ENCODE measurements at places on chromosomes 4 and X.
A peak's percentile ranks its signal among the peaks of the same experiment; 100 is the strongest.

- DNase-seq, result no peak
Measured at GRCh38 chr4:134754301-134755019, 552.9 kb upstream of the PABPC4L start.

GRCh38 chr4:79088946-79089691 is 149.9 kb upstream of the PAQR3 start:
- no peak for DNase-seq

DNA sequence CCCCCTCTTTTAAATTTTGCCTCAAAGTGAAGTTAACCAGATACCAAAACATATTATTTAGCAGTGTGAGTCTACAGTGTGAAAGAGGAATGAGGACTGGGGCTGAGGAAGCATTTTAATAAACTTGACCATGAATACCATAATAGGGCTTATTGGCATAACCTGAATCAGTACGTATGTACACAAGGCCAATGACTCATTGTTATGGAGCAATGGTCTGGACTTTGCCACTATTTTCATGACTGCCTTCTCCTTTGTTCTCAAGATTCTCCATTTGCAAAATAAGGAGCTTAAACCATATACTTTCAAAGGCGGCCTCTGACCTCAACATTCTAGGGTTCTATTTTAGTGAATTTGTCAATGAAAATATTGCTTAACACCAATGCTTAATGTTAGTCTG is 102.8 kb upstream of the OR13H1 start:
- DNase-seq, result no peak

DNA sequence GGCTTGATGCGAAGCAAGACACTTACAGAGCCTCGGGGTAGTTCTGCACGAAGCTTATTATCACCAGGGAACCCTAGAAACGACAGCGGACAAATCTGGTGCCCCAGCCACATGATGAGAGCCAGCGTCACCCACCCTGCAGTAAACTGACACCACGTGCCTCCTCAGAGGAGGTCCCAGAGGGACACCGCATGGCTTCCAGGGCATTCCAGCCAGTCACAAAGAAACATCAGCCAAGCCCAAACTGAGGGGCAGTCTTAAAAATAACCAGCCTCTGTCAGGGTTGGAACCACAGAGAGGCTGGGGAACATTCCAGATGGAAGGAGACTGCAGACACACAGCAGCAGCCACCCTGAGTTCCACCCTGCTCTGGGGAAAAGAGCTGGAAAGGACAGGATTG is 36.6 kb upstream of the HGFAC start:
- DNase-seq, result no peak

- DNase-seq, result no peak
Measured at GRCh38 chr4:123555807-123556273, 159.2 kb downstream of the SPRY1 start.

DNA sequence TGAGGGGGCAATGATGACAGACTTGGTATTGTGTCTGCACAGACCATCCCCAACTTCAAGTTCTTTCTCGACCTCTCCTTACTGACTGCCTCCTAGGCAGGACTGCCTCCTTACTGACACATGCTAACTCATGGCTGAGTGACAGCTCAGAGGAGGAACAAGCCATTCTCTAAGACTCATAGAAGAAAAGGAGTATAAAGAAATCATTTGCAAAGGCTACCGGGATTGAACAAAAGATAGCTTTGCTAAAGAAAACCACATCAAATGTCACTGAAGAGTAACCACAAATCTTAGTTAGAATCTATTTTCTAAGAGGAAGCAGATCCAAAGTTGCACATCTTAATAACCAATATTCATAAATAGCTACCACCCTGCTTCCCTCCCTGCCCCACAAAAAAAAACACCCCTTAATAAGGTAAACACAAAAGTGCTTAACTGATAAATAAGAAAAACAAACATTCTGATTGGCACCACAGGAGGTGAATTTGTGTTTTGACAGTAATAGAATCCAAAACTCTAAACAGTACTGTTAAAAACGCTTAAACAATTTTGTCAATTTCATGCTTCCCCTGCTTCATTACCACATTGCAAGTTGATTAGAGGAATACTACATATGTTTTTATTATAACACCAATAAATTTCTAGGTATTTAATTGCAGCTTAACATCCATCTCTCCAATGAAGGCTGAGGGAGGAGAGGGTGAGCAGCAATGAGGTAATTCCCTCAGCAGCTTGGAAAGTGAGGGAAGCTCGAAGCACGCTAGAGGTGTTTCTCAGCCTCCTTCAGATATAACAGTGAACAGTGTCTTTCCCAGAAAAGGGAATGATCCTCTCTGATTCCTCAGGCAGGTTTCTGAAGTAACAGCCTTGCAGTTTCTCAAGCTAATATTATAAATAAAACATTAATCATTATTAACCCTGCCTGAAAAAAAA is 160.0 kb downstream of the HNRNPD start:
- DNase-seq, result no peak

- no peak for DNase-seq
Measured at GRCh38 chr4:15868826-15869413, 69.6 kb downstream of the FGFBP1 start.

DNA sequence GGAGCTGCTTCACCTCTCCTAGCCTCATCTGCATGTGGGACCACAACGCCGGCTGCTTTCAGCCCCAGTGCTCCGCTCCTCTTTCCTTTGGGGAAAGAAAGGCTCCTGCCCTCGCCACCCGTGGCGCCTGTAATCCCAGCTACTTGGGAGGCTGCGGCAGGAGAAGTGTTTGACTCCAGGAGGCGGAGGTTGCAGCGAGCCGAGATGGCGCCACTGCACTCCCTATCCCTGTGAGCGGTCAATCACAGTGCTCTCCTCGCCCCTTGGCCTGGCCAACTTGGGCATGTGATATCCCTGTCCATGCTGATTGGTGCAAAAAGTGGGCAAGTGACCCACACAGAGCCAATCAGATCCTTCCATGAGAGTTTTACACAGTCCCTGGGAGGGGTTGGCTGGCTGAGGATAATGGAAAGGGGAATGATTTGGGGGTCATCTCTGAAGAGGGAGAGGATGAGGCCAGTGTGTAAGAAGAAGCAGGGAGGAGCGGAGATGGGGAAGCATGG is 56.2 kb downstream of the WFS1 start:
- DNase-seq, result no peak

GRCh38 chrX:130213376-130213775 is 41.6 kb downstream of the RAB33A start:
- no peak for DNase-seq

DNA sequence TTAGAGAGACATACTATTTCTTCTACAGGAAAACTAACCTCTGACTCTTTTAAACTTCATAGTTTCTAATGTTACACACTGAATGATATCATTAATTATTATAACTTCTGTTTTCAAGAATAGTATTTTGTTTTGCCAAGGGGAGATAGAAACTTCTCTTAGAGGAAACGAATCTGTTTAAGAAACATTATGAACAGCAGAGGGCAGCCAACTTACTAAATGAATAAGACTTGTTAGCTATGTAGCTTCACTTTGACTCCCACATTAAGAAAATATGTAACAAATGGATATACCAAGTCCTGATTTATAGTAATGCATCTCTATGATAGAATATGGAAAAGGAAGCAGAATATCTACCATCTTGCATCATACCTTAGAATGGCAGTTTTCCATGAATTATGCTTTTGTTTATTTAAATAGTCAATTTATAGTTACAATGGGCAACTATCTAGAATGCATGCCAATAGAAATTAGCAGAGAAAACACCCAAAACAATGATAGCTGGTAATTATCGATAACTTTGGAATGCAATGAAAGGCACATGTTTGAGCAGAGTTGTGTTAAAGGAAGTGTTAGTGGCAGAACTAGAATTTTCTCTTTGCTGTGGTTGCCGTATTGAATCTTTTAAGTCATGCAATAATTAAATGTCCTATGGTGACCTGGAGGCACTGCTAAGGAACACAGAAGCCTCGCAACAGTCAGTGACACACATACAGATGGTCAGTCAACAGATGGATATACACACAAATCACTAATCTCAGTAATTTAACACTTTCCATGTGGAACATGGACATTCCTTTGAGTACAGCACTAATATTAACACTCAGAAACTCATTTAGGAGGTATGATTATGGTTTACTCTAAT is 105.7 kb upstream of the PDLIM3 start:
- no peak for DNase-seq

DNA sequence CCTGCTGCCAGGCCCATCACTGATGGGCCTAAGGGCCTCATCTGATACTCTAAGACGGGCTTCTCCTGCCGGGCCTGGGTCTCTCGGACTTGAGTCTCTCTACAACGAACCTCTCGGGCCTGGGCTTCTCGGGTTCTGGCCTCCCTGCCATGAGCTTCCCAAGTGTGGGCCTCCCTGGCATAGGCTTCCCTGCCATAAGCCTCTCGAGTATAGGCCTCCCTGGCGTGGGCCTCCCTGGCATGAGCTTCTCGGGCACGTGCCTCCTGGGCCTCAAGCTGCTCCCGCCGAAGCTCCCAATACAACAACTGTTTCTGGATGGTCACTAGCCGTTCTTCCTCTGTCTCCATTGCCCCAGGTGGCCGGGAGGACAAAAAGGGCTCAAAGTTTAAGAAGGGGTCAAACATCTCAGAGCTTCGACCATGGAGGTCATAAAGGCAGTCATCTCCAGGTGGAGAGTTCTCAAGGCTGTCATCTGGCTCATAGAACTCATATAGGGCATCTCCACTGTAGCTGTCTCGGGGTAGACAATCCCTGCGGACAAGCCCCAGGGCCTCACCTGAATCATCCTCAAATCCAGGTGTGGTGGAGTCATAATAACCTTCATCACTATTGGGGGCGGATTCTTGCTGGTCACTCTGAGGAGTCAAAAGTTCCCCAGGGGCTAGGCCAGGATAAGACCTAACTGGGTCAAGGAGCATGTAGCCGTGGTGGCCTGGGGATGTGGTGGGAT is 14.1 kb downstream of the AMER1 start:
- no peak for DNase-seq

DNA sequence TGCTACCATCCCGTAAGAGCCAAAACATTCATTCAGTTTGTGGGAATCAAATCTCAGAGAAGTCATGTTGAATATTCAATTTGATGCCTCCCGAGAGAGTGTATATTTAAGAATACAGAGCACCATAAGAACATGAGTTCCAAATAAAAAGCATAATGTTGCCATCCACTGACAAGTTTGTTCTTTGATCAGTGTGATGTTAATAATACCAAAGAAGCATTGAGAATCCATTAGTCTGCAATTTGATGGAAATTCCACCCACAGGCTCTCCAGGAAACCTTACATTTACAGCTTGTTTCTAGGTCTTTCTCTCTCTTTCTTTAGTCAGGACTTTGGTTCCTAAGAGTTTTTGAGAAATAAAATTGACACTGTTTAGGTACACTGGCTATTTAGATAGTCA is 200.6 kb upstream of the SFRP2 start:
- DNase-seq, result no peak

DNA sequence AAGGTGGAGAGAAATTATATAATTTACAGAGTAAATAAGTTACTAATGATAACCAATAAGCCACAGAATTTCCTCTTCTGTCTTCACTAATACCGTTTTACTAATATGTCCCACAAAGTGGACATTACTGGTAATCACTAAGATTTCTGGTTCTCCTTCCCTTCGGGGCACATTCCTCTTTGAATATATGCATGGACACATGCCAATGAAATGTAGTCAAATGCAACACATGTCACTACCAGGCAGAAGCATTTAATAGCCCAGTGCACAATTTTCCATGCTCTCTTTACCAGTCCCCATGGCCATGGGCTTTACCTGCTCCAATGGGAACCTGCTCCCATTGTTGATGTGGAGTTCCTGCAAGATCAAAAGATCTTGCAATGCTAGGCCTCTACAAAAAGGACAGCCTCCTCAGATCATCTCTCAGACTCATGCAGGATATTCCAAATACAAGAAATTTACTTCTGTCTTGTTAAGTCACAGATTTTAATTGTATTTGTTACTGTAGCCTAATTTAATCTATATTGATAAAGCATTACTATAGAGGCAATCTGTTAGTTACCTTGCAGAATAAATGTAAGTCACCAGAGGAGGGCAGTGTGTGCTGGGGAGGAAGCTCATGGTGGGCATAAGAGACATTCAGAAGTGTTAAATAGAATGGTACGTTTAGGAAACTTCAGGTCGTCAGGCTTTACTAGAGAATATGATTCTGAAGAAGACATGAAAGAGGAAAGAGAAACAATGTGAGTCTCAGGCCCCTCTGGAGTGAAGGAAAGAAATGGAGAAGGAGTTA is 37.1 kb upstream of the INPP4B start:
- no peak for DNase-seq

DNA sequence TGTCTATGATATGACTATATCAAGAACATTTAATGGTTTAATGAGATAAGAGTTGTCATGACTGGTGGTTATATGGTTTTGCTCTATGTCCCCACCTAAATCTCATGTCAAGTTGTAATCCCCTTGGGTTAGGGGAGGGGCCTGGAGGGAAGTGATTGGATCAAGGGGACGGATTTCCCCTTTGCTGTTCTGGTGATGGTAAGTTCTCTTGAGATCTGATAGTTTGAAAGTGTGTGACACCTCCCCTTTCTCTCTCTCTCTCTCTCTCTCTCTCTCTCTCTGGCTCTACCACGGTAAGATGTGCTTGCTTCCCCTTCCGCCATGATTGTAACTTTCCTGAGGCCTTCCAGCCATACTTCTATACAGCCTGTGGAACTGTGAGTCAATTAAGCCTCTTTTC is 803.4 kb downstream of the TRIML1 start:
- no peak for DNase-seq

DNA sequence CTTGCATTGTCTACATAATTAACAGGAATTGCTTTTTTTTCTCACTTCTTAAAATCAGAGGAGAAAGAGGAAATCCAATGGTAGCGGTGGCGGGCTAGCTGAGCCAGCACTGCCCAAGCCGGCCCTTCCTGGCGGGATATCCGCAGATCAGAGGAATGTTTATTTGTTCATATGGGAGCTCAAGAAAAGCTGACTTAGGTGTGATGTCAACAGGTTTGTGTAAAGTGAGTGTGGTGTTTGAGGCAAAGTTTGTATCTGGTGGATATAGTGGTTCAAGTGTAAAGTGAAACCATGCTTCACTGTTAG is 466 bp upstream of the SLC39A8 start:
- no peak for DNase-seq

- DNase-seq, result peak; percentile 0
Measured at GRCh38 chrX:57918750-57919436, 8.6 kb upstream of the ZXDA start.

DNA sequence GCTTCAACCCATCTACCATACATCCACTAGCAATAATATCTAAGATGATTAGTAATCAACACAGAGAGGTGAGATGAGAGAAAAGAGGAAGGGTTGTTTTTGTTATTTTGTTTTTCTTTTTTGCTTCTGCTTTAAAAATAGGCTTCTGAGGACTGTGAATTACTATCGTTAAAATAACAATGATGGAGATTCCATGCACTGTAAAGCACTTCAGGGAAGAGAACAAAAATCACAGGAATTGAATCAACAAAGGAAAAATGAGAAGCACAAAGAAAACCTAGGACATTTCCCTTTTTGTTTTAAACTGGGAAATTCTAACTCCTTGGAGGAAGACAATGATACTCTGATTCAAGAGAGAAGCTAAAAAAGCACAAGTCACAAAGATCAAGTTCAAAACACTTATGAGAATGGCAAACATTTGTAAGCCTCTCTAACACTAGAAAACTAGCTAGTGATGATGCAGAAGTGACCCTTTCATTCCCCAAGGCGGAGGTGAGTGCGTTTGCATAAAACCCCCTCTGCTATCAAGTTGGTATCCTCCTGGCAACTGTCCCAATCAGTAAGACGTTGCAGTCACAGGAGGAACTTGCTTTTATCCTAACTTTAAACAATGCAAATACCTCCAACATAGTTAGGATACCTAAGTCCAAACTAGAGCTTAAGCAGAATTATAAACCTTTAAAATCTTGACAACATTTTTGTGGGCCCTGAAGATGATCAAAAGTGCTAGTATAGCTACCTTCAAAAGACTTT is 308.5 kb downstream of the CAMK2D start:
- no peak for DNase-seq

- DNase-seq, result no peak
Measured at GRCh38 chr4:176988226-176988625, 195.5 kb upstream of the VEGFC start.

All from nucleus accumbens (tissue), 56 donors.